ENCODE measurements at places on chromosomes 16 and 17.

DNA sequence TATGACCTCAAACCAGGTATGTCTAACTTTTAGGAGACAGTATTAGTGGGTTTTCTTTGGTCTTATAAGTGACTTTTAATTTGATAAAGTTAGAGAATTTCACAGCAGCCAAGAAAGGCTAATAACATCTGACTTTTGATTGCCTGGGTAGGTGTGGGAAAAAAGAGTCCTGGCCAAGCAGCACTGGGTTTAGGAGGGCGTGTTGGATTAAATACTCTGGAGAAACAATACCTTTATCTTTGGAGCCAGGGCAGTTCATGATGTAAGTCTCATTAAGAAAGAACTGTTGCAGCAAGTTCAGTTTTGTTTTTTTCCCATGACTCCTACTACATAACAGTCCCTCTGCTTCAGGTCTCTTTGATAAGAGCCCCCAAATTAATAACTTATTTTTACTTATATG is 26.7 kb upstream of the MRC2 start:
- DNase-seq = no peak

DNA sequence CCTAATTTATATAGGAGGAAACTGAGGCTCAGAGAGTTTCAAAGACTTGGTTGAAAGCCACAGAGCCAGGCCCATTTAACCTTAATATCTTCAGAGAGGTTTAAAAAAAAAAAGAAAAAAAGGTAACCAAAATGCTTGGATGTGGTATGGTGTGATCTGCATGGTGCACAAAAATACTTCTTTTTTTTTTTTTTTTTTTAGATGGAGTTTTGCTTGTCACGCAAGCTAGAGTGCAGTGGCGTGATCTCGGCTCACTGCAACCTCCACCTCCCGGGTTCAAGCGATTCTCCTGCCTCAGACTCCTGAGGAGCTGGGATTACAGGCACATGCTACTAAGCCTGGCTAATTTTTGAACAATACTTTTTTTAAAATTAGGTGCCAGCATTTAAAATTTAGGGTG is 101.8 kb downstream of the XYLT1 start:
- DNase-seq = no peak

DNA sequence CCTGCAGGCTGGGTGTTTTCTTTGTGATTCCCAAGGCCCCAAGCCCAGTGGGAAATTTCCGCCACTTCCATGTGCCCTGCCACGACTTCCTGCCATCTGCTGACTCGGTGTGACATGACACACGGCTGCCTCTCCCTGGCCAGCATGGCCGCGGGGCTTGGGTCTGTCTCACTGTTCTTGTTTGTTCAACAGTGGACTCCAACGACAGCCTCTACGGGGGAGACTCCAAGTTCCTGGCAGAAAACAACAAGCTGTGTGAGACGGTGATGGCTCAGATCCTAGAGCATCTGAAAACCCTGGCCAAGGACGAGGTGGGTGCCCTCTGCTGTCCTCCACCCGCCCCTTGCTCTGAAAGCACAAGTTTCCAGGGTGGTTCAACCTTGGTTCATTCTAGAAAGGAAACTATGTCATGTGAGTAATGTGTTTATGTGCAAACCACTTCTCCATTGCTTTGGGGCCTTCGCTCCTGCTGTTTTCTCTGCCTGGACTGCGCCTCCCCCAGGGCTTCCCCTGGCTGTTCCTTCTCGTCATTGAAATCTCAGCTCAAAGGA is 26.8 kb downstream of the KNOP1 start:
- no peak for DNase-seq

GRCh38 chr17:28954886-28955285 is 3.6 kb upstream of the PHF12 start:
- no peak for DNase-seq

DNA sequence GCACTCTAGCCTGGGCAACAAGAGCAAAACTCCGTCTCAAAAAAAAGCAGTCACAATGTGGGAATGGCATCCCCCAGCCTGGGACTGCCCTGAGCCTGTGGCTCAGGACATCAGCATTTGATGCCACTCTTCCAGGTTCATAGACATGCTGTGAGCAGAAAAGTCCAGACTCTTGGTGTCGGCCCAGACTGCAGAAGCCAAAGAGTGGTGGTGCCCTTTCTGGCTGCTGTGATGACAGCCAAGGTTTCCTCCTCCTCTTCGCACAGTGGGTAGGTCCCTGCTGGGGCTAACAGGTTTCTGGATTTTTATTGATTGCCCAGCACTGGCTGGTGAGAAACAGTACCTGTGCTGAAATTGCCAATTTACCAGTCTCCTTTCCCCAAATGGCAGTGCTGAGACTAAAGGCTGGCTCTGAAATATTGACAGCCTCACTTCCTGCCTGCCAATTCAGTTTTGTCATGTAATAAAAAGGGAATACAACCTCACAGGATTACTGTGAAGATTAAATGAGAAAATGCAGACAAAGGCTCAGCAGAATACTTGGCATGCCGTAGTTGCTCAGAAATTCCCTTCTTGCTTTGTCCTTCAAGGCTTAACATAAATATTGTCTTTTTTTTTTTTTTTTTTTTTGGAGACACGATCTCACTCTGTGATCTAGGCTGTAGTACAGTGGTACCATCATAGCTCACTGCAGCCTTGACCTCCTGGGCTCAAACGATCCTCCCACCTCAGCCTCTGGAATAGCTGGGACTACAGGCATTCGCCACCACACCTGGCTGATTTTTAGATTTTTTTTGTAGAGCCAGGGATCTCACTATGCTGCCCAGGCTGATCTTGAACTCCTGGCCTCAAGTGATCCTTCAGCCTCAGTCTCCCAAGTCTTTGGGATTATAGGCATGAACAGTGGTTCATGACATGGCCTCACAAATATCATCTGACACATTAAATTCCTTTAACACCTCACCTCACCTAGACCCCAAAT is 15.5 kb upstream of the UBE2G1 start:
- DNase-seq = no peak

DNA sequence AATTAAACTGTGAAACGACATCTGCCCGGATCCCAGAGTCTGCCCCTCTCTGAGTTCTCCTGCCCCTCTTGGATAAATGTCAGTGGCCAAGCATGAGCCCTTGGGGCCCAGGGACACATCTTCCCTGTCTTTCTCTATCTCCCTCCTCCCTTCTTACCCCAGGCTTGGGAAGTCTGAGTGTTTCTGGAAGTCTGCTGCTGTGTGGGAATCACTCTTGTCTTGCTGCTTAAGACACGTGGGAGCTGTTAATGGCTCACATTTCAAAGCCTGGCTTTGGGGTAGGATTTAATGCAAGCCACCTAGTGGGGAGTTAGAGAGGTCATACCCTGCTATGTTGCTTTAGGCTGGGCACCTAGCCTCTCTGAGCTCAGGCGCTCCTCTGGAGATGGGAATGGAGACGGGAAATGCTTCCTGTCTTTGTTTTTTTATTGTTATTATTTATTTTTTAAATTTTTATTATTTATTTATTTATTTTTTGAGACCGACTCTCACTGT is 218.5 kb upstream of the CIBAR2 start:
- DNase-seq = peak; percentile 76

GRCh38 chr16:83817022-83817421 is 9.2 kb downstream of the HSBP1 start:
- peak; percentile 54 for DNase-seq

GRCh38 chr17:73340093-73340596 is 28.3 kb upstream of the CDC42EP4 start:
- peak; percentile 93 for DNase-seq
